ENCODE measurements at places on chromosomes 5 and 9. TPM values are rescaled to one million over a fixed set of nuclear protein-coding genes. Genes with fewer than 3 reads are reported as not detected.

SNX24 gene
- 23.1 TPM for total RNA-seq

NEURL1B gene
- 1.1 TPM for total RNA-seq

ANKRD31 gene
- 0.08 TPM for total RNA-seq

AGXT2 gene
- not detected for total RNA-seq

LRRC70 gene
- 1.4 TPM for total RNA-seq

SPAAR gene
- total RNA-seq: 0.12 TPM

SLC6A3 gene
- total RNA-seq: not detected

LHX3 gene
- total RNA-seq: not detected

SLC4A9 gene
- total RNA-seq: not detected
